Activated CD4-positive, CD25-positive, alpha-beta regulatory T cell treated with anti-CD3 and anti-CD28 coated beads, Interleukin-2, amount 50 U/mL, for 16 hours (primary cell): ENCODE measurements at places on chromosomes 3 and 15.

- no peak for DNase-seq
Observed at GRCh38 chr3:195911946-195912270, 3.6 kb upstream of the TNK2 start.

DNA sequence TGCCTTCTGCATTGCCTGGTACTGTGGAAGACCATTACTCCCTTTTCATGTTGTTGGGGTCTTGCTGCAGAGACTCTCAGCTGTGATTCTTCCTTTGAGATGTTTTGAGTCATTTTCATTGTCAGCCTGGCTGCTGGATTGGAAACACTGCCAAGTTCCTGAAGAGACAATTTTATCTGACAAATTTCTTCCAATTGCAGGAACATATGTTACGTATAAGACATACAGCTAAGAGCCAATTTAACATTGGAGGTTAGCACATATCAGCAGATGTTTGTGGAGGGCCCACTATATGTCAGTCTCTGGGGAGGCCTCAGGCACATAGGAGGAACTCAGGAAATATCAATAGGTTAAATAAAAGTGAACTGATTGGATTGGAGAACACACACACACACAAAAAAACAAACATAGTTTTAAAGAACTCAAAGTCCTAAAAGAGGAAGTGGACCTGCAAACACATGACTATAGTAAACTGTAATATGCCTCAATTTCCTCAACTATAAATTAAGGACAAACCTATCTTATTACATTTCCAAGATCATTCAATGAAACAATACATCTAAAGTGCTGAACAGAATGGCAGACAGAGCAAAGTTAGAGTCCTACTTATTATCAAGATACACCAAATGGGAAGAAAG is 172.3 kb downstream of the MYRIP start:
- DNase-seq, result no peak

DNA sequence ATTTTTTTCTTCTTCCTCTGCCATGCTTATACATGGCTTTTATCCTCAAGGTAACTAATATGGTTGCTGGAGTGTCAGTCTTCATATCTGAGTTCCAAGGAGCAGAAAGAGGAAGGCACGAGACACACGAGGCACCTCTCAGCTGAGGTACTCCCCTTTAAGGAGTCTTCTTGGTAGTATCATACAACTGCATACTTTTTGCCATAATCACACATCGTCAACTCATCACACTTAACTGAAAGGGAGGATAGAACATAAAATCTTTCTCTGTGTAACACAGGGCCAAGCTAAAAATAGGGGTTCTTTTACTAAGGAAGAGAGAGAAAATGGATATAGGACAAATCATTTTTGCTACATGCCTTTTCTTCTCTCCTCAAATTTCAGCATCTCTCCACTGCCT is 104.2 kb downstream of the OXSM start:
- no peak for DNase-seq

- no peak for DNase-seq
Observed at GRCh38 chr3:191220908-191221307, 21.9 kb downstream of the OSTN start.

- DNase-seq, result no peak
Observed at GRCh38 chr3:167728176-167728575, 6.5 kb downstream of the PDCD10 start.

- no peak for DNase-seq
Observed at GRCh38 chr15:27061739-27062138, 90.8 kb downstream of the GABRG3 start.

DNA sequence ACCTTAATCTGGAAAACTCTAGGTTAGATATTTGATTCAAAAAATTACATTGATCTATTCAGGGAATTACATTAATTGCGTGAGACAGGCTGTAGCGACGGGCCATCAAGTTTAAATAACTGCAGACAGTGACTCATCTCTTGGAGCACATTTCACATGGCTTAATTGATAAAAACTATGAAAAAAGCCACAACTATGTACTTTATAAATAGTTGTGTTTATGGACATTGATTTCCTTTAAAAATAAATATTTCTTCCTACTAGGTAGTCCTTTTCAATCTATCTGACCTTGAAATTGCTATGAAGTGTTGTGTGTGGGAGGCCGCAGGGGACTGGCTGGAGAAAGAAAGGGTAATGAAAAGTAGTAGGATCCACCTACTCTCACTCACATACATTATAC is 157.8 kb downstream of the IL1RAP start:
- no peak for DNase-seq

DNA sequence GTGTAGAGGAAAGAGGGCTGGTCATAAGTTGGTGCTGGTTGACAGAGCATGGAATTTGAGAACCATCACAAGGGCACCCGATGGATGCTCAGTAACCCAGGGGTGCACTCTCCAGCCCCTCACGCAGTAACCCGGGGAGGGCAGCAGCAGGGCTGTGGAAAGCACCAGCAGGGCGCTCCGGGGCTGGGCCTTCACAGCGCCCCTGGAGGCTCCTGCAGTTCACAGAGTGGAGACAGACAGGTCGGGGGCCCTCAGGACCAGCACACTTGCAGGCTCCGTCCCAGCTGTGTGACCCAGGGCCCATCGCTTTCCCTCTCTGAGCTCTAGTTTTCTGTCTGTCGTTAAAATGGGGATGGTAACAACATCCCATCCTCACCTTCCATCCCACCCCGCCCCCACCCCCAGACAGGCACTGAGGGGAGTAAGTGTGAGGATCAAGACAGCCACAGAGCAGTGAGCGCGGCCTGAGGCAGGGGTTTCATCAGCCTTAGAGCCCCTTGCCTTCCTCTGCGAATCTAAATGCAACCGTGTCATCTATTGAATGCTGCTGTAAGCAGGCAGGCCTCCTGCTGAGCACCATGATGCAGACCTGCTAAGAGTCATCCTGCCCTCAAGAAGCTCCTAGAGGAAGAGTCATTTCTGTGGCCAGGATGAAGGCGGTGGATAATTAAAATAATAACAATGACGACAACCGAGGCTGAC is 90.2 kb upstream of the LINGO1 start:
- no peak for DNase-seq

GRCh38 chr15:100831467-100831866 is 48.2 kb upstream of the ALDH1A3 start:
- DNase-seq, result no peak

DNA sequence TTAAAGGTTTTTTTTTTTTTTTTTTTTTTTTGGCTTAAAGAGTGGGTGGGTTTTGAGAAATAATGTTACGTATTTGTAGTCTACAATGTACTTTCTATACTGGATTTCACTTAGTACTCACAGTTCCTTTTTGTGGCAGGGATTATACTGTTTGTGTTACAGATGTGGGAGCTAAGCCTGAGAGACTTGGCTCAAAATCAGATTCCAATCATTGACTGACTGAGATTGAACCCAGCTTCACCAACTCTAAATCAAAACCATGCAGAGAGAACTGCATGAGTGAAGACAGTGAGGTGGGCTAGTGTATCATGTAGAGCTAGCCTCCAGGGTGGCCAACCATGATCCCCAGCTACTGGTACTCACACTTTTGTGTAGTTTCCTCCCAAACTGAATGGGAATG is 68.0 kb downstream of the TMEM108 start:
- DNase-seq, result no peak

- no peak for DNase-seq
Observed at GRCh38 chr3:171044835-171045793, 18.6 kb upstream of the SLC2A2 start.

DNA sequence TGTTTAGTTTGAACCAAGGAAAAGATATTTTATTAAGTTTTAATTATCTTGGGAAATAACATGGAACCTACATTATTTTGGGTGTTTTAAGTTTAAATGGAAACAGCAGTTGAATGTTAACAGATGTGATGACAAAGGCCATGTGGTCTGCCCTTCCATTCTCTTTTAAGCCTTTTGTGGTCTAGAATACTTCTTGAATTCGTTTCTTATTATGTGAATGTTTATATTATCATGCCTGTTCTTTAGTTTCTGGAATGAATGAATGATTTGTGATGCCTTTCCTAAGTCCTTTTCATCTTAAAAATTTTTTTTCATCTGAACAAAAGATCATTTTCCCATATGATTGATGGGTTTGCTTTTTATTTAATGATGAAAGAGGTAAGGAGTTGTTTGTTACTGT is 44.6 kb downstream of the SNRK start:
- no peak for DNase-seq

DNA sequence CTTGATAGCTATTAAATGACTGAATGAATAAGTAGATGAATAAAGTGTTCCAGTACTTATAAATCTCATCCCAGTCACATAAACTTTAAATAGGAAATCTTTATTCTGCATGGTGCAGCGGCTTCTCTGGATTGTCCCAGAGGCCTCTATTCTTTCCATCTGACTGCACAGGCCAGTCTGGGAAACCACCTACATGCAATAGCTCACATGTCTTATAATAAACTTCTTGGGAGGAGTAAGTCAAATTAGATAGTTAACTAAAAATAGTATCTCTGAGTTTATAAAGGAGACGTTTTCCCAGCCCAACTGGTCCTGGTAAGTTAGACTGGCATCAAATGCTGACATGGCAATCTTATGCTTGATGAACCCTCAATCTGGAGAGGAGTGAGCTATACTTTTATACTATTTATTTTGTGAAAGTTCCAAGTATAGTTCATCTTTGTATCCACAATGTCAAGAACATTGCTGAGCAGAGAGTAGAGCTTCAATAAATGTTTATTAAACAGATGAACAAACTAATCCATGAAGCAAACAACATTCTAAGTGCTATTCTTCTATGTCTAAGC is 417.6 kb downstream of the TIGIT start:
- no peak for DNase-seq

DNA sequence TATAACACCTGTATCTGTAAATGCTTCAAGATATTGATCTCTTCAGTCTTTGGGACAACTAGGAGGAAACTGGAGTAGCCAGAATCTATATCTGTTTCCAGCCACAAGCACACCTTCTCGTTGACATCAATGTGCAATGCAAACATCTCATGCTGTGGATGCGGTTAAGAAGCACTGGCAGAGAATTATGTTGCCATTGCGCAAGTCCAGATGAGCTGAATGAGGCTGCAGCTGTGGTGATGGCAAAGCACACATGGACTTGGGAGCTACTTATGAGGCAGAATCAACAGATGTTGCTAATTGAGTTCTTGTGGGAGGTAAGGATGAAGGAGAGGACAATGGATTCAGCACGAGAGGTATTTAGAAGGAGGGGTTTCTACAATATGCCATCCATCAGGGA is 90.9 kb downstream of the STRIT1 start:
- no peak for DNase-seq

DNA sequence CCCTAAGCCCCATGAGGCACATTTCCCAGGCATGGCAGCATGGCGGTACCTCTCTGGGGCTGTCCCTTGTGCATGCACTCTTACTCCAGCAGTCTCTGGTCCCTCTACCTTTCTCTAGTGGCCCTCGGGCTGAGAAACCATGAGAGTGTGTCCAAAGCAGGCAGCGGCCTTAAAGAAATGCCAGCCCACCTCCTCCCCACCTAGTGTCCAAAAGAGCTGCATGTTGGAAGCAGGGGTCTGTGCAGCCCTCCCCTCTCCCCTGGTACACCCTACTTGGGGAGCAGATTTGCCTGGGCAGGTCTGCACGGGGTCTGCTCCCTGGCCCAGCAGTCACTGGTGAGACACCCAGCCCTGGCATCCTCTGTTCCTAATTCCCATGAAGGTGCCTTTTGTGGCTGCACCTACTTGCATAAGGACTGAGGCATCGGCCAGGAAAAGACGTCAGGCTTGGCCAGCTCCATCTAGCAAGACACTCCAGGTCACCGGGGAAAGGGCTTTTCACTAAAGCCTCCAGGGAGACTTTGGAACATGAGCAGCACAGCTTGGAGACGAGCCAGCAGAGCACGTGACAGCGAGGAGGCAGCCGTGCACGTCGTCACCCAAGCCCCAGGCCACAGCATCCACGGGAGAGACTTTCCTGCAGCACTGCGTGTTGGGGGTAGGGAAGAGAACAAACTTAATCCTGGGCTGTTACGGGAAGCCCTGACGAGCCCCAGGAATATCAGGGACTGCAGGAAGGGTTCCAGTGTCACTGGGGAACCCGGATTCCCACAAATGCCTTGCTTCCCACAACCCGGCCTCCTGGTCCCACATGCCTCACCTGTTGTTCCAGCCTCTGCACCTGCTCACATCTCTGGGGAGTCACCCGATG is 38.8 kb downstream of the TM2D3 start:
- no peak for DNase-seq

DNA sequence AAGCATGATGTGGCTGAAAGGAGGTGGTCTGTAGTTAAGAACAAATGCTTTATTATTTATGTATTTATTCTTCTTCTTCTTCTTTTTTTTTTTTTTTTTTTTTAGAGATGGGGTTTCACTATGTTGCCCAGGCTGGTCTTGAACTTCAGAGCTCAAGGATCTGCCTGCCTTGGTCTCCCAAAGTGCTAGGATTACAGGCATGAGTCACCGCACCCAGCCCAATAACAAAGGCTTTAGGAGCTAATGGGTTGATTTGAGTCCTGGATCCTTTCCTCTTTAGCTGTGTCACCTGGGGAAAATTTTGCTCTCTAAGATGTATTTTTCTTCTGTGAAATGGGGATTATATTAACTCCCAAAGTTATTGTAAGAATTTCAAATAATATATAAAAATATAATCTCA is 168.8 kb downstream of the PEX5L start:
- no peak for DNase-seq

- DNase-seq, result no peak
Observed at GRCh38 chr15:27787931-27788330, 311.2 kb downstream of the OCA2 start.

DNA sequence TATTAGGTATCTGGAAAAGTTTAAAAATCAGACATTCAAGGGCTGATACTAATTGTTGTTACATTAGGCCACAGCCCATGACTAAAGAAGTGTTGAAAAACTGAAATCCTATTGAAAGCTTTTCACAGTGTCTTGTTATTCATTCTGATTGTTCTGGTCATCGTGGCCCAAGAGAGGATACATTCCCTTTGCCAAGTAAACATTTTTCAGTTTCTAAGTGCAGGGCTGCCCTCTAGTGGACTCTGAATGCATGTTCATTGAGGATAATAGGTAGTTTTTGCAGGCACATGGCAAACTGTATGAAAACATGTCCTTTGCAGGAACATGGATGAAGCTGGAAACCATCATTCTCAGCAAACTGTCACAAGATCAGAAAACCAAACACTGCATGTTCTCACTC is 181.1 kb downstream of the MYRIP start:
- no peak for DNase-seq

GRCh38 chr3:52512105-52512504 is 17.0 kb downstream of the STAB1 start:
- DNase-seq, result no peak

DNA sequence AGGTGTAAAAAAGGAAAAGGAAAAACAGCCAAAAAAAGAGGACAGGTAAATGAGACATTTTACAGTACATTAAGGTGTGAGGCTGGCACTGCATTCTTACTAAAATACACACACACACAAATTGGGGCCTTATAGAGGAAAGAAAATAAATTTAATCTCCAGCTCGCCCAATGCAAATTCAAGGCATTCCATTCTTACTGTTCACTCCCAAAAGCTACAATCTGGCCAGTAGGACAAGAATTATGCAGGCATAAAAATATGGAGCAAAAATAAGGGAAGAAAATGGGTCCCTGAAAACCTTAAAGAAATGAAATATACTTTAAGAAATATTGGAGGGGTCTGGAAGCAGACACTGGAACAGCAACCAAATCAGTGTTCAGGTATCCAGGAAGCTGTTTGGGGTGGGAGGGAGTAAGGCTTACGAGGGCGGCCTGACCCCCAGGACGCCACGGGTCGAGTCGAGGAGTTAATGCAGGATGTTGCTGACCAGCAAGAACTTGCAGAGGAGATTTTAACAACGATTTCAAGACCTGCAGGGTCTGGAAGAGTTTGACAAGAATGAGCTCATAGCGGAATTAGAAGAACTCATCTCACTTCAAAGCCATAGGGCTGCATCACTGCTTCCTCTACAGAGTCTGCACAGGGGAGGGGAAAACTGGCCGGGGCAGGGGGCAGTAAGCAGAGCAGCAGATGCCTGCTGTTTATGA is 245.5 kb downstream of the TBL1XR1 start:
- DNase-seq, result no peak
